ENCODE measurements at places on chromosomes 3 and 15.

DNA sequence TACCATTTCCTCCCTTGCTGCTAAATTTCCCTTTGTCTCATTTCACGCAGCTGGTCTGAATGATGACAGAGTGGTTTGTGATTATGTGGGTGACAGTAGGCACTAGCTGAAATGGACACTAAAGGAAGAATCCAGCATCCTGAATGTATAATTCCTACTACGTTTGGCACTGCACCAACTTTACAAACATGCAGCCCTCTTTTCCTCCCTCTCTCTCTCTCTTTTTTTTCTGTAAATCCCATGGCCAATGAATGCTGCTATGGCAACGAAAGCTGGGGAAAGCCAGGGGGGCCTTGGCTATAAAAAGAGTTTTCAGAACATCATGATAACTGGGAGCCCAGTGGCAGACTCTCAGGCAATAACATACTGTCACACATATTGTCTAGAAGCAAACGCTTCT, 367.2 kb upstream of the AGTR1 start:
- peak; percentile 11 for DNase-seq

DNA sequence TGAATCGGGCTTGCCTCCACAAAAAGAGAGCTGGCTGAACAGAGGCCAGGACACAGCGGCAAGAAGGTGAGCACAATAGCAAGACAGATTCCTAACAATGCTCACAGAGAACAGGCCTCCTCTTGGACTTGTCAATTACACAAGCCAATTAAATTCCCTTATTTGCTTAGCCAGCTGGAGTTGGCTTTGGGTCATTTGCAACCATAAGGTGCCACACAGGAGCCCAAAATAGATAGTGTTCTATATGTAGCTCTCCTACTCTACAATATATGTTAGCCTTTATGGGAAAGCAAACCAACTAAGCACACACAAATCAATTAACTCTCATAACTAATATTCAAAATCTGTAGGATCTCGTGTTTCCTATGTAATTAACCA, 335.6 kb downstream of the FOXP1 start:
- no peak for DNase-seq

- peak; percentile 81 for DNase-seq
Measured at GRCh38 chr3:119891944-119892721, 110.2 kb downstream of the NR1I2 start.

DNA sequence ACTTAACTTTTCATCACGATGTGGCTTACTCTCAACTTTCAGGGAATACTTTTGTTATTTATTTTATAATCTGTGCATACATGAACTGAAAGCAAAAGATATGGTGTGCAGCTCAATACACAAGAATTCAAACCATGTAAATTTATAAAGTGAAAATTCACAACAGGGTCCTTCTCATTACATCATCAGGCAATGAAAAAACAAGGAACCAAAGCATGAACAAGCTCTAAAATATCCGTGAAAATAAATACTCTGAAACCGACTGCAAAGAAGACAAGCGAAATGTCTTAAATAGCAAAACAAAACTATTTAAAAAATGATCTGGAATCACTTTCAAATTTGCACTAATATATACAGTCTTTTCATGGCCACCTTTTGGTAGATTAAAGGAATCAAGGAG, 28.9 kb downstream of the GNB5 start:
- DNase-seq = no peak

GRCh38 chr15:42826251-42826890, 89.4 kb upstream of the CDAN1 start:
- DNase-seq = no peak

DNA sequence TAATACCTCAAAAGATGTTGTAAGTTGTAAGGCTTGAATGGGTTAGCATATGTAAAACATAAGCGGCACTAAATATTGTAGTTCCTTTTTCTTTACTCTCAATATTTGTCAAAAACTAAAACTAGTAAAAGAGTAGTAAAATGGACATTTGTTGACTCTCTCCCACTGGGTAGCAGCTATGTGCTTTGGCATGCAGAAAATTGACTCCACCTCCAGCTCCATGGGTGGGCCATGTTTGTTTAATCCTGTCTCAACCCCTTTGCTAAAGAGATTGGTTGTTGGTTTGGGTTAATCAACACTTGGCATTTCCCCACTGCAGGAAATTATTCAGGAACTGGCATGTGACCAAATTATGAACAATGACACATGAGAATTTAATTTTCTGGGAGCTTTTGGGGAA, 114.8 kb downstream of the EOMES start:
- DNase-seq = no peak

GRCh38 chr15:95325763-95326404, 1004.6 kb upstream of the NR2F2 start:
- DNase-seq = peak; percentile 58

DNA sequence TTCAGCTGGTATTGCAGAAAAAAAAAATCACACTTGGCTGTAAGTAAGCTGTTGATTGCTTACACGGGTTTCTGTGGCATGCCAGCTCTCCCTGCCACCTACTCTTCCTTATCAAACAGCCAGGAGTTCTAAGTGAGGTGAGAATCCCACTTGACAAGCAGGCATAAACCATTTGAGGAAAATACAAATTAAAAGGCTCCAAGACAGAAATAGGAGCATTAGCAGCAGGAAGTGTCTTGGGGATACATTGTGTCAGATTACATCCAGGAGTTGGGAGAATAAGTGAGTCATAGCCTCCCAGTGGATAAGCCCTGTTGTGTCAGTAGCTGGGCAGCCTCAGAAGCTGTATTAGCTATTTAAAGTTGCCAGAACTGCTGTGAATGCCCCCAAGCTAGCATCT, 256.0 kb downstream of the CNTN4 start:
- peak; percentile 7 for DNase-seq

GRCh38 chr15:70767667-70768066, 4.3 kb upstream of the UACA start:
- no peak for DNase-seq

GRCh38 chr15:50425219-50425618, 1.0 kb downstream of the USP8 start:
- no peak for DNase-seq

GRCh38 chr3:53375019-53375418, 27.7 kb upstream of the DCP1A start:
- peak; percentile 53 for DNase-seq

DNA sequence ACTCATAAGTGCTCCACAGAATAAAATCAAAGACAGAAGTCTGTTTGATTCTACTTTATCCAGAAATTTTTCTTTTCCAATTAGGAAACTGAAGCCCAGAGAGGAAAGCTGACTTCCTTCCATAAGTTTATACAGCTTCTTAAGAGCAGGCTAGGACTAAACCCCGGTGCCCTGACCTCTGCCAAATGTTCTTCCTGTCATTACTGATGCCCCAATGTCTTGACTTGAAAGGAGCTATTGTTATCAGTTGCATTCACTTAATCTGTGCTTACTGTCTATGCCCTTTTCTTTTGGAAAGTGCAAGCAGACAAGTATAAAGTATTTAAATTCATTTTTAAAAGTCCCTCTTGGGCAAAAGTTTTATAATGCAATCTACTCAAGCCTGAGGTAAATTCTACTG, 18.1 kb downstream of the CD200 start:
- DNase-seq = no peak

DNA sequence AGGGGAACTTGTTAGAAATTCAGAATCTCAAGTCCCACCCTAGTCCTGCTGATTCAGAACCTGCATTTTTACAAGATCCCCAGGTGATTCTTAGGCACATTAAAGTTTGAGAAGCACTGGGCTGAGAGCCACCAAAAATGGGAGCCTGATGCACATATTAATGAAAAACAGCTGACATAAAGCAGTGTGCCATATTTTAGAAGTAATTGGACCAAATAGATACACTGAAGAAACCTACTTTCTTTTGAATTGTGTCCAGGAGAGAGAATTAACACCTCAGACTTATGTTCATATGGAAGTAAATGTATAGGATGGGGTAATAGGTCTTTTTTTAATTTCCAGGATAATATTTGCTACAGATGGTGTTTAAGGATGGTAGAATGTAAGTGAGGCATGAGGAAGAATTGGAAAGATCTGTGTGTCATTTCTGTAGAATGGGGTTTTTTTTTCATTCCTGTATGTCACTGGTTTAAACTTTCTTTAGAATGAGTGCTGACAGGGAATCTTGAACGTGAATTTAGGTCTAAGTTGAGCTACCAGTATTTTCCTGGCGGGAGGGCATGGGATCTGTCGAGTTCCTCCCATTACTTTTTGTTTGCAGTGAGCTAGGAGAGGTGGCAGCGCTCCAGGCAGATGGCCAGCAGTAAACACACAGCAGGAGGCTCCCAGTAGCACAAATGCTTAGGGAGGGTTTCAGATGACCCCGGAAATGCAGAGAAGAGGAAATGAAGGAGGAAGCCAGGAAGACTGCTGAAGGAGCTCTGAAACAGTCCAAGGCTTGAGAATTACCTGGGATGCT, 185.6 kb downstream of the PLCL2 start:
- DNase-seq = no peak
